Stimulated activated CD8-positive, alpha-beta memory T cell treated with anti-CD3 and anti-CD28 coated beads, Interleukin-15, amount 100 ng/mL, for 4 hours (primary cell): ENCODE measurements at places on chromosomes 5 and 9.

DNA sequence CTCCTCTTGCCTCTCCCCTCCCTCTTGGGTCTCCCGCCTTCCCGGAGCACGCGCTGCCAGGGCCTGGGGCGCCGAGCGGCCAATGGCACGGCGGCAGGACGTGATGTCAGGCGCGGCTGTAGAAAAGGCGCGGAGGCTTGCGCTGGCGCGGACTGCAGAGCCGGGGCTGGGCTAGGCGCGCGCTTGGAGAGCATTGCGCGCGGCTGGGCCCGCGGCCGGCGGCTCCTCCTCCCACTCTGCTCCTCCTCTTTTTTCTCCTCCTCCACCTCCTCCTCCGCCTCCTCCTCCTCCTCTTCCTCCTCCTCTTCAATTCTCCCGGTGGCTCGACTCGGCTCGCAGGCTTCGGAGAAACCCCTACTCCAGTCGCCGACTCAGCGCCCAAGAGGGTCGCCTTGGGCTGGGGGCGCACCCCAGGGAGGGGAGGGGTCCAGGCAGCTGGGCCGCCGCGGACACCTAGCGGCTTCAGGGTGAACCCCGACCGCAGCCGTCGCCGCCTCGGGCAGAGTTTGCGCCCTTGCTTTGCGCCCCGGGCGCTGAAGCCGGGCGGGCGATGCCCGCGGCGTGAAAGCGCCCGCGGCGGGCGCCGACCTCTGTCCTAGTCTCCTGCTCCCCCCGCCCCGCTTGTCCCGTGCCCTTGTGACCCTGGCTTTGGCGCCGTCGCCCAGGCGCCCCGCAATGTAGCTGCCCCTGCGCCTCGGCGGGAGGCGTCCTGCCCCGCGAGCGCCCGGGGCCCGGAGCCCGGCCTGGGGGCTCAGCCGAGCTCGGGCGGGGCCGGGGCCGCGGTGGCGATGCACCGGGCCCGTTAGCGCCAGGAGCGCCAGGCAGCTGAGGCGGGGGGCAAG, at the start of gene LHX2:
Gene LHX2, plus strand, starts transcription at position 309 of the 842 bp plus-strand sequence. CDS start 581 bp downstream, outside the sequence.
- DNase-seq: no peak

- DNase-seq: no peak
Measured at GRCh38 chr5:39475881-39476842, 51.4 kb upstream of the DAB2 start.

DNA sequence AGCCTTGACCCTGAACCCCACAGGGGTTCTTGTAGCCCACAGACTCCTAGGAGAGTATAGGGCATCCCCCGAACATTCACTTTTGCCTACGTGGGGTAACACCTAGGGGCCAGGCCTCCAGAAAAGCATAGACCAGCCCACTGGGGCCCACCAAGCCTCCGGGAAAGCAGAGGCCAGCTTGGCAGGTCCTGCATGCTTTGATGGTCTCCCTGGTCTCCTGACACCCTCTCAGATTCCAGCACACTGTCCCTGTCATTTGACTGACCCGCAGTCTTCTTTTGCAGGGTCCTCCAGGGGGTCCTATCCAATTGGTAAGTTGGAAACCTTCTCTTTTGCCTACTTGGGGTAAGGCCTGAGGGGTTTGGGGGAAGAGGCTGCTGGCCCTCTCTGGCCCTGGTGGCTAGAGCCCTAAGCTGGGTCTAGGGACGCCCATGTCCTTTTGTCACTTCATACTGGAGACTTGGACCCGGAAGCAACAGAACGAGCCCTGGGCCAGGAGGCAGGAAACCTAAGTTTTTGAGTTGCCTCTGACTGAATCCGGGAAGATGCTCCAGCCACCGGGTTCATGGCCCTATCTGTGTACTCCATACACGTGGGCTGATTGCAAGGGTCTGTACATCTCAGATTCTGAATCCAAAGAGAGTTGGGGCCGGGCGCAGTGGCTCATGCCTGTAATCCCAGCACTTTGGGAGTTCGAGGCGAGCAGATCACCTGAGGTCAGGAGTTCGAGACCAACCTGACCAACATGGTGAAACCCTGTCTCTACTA, 20.9 kb upstream of the ORM1 start:
- no peak for DNase-seq

DNA sequence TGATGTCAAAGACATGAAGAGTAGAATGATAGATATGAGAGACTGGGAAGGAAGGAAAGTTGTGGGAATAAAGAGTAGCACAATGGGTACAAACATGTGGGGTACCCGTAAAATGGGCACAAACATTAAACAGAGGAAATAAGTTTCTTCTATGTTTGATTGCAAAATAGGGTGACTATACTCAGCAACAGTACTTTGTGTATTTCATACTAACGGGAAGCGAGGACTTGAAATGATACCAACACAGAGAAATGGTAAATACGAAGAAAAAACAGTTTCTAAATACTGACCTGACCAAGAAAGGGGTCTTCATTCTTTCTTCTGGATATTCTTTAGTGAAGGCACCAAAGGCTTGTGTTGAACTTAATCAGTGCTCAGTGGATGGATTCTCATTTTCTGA, 31.1 kb downstream of the ATP6V0E1 start:
- no peak for DNase-seq

GRCh38 chr5:21806271-21806670, 1046.9 kb downstream of the CDH12 start:
- no peak for DNase-seq

- peak; percentile 6 for DNase-seq
Measured at GRCh38 chr5:150672237-150672883, 11.3 kb downstream of the MYOZ3 start.

- DNase-seq: no peak
Measured at GRCh38 chr5:133475986-133476385, 136.4 kb downstream of the FSTL4 start.

GRCh38 chr5:72634444-72634843, 127.2 kb upstream of the ZNF366 start:
- DNase-seq: no peak

- DNase-seq: no peak
Measured at GRCh38 chr5:31148959-31149475, 44.5 kb upstream of the CDH6 start.

GRCh38 chr5:152218694-152219093, 186.4 kb downstream of the NMUR2 start:
- no peak for DNase-seq

DNA sequence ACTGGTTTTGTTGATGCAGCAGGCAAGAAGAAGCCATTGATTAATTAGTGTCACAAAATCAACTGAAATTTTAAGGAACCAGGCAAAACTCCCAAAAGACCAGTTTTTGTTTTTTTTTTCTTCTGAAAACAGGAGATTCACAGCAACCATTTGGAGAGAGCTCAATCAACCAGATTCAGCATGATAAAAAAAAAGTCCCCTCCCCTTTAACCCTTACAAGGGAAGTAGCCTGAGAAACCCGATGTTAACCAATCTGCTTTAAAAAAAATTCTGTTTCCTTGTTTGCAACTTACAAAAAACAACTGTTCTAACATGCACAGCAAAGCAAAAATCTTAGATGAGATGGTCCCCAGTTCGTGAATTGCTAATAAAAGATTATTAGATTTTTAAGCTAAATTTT, 59.7 kb downstream of the HMHB1 start:
- DNase-seq: no peak

- DNase-seq: no peak
Measured at GRCh38 chr9:130940027-130940549, 1.0 kb upstream of the FIBCD1 start.

GRCh38 chr5:76402251-76402885, 717 bp upstream of the IQGAP2 start:
- DNase-seq: peak; percentile 62

DNA sequence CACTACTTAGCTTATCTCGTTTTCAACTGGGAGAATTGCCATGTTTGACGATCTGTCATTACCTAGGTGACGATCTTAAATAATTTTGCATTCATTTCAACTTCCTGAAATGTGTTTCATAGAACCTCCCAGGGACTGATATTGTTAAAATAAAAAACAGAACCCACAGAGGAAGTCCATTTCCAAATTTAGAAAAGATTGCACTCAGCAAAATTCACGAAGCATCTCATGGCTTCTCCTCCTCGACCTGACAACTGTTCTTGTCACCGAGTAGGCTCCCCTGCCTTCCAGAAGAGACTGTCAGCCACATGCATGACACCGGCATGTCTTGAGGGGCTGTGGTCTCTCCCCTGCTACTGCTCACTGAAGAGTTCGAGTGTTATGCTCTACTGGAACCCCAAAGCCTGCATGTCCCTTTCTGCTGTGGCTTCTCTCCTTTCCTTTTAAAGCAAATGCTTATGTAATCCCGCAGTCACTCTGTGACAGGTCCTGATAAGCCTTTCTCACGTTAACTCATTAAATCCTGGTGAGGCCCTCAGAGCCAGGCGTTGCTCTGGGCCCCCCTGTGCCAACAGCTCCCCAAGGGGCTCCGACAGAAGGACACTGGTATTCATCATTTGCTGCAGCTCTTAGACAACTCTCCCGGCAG, 26.8 kb upstream of the ANKRD33B start:
- no peak for DNase-seq

- DNase-seq: no peak
Measured at GRCh38 chr5:16574789-16575721, 41.7 kb downstream of the RETREG1 start.

- no peak for DNase-seq
Measured at GRCh38 chr9:70902692-70903131, 218.7 kb downstream of the TRPM3 start.

GRCh38 chr5:122421374-122422079, 109.5 kb downstream of the SNCAIP start:
- DNase-seq: no peak

DNA sequence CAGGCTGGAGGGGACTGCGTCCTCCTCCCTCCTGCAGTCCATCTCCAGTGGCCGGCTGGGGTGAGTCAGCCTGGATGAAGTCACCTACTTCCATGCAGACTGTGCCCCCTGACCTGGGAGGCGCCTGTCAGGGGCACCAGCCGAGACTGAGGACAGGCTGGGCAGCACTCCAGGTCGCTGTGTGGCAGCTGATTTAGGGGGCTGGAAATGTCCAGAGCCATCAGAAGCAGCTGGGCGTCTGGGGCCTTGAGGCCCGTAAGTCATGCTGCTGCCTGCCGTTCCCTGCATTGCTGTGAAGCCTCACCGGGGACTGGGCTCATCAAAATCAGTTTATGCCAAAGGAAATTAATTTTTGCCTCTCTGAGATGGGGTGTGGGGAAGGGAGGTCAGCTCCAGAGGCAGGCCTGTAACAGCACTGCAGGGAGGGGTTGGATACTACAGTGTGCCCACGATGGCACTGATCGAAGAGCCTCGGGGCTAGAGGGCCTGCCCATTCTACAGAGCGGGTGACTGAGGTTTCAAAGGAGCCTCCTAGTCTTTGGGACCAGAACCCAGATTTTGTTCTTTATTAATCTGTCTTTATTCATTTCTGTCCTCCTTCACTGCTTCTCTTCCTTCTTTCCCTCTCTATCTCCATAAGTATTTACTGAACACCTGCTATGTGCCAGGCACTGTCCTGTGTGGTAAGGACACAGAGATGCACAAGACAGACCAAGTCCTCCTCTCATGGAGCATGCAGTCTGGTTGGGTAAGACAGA, 70.4 kb upstream of the PSD2 start:
- no peak for DNase-seq

DNA sequence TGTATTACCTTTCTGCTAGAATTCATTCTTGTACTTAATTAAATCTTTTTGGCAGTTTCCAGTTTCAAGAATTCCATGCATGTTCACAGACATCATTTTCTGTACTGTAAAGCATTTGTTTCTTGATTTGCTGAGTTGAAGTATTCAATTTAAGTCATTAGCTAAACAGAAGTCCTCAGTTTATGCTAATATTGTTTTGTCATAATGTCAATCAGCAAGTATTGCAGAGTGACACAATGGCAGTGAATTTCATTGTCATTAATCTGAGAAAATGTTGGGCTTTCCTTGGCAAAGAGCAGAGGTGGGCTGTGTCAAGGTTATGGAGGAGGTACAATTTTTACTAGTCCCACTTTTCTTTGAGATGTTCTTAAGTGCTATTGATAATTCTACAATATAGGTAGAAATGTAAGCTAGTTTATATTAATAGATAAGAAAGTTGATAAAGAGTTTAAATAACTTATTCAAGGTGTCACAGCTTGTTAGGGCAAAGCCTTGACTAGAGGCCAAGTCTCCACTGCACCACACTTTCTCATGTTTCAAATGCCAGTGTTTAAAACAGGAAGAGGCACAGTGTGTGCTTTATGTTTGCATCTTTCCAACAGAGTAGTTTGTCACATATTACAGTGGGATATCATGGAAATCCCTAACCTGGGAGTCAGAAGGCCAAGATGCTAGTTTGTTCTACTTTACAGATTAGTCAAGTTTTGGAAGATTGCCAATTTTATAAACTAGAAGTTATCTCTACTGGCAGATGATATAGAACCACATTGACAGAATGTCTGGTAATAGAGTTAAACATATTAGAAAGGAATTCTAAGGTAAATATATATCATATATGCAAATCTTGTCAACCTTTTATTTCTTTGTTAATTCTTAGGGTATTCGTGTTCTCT, 56.3 kb downstream of the SLF1 start:
- no peak for DNase-seq

DNA sequence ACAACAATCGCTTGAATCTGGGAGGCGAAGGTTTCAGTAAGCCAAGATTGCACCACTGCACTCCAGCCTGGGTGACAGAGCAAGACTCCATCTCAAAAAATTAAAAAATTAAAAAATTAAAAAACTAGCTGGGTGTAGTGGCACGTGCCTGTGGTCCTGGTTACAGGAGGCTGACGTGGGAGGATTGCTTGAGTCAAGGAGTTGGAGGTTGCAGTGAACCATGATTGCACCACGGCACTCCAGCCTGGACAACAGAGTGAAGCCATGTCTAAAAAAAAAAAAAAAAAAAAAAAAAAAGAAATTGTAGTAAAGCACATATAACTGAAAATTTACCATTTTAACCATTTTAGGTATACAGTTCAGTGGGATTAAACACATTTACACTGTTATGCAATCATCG, 13.1 kb upstream of the CCIN start:
- no peak for DNase-seq

GRCh38 chr5:118863345-118863744, 125.0 kb downstream of the DTWD2 start:
- no peak for DNase-seq

- DNase-seq: no peak
Measured at GRCh38 chr5:151602806-151603205, 11.7 kb upstream of the FAT2 start.

GRCh38 chr9:3528451-3528850, 2.6 kb upstream of the RFX3 start:
- peak; percentile 30 for DNase-seq

DNA sequence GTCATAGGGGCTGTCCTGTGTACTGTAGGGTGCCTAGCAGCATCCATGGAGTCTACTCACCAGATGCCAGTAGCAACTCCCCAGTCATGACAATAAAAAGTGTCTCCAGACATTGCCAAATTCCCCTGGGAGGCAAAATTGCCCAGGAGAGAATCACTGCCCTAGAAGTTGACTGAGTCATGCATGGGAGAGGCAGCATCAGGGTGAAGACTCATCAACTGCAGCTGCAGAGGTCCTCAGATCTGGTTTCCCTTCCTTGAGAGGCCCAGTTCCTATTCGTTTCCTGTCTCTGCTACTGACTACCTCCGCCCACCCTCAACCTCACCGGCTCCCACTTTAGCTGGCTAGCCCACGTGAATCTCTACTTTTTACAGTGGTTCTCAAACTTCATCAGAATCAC, 88.6 kb upstream of the AGXT2 start:
- no peak for DNase-seq
